Suprapubic skin (tissue), 4 donors: ENCODE measurements at places on chromosomes 2 and 18.

- peak; percentile 94 for DNase-seq
These were observed 47.5 kb downstream of the ZFP36L2 start for GRCh38 chr2:43178602-43179542.

DNA sequence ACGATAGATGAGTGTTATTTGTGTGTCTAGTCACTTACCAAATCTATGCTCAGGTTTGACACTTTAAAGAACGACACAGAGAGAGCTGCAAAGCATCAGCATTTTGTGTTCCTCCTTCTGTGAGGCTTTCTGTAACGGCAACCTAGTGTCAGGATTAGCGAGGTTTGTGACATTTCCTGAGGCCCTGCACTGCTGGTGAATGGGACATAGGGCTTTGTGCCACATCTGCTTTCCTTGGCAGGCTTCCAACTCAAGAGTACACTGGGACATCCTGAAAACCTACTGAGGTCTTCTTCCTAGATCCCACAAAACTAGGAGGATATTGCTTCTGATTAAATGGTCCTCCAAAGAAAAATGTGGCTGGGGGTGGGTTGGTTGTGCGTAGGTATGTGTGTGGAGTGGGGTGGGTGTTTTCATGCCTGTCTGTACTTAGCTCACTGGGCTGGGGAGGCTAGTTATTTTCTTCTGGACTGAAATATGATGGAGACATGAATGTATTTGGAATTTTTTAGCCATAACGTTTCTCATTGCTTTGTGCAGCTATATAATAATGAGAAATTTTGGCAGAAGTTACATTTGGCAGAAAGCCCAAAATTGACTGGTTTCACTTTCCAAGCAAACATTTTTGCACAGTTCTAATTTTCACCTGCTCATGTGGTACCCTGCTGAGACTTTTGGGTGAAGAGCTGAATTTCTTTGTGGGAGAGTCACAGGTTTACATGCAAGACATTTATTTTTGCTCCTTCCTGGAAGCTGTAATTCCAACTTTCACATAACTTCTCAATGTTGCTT, 308.4 kb downstream of the XIRP2 start:
- DNase-seq, result no peak

GRCh38 chr2:85506768-85507181, 32.2 kb upstream of the MAT2A start:
- DNase-seq, result no peak

DNA sequence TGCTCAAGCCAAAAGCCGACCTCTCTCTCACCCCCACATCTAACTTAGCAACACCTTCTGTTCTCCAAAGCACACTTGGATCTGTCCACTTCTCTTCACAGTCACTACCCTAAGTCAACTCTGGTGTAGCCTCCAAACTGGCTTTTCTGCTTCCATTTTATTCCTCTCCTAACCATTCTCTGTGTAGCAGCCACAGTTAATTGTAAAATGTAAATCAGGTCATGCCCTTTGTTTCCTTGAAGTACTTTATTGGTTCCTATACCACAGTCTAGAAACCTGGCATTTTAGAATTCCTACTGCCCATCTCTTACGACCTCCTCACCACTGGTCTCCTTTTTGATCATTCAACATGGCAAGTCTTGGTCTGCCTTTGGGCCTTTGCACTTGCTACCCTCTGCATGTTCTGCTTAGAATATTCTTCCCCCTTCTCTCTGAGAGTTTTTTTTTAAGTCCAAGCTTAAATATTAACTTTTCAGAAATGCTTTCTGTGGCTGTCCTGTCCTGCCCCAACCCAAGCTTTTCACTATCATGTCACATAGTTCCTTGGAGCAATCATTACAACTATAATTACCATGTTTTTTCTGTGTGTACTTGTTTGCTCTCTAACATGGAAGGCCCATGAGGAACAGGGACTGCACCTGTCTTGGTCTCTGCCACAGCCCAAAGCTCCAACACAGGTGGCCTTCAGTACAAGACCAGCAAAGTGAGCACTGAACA, 42.9 kb downstream of the PLA2R1 start:
- DNase-seq, result no peak

- no peak for DNase-seq
These were observed 779.5 kb downstream of the SOCS6 start for GRCh38 chr18:71068338-71068737.
